ENCODE measurements at places on chromosomes 2 and 18.

GRCh38 chr2:119476301-119477112, 44.9 kb downstream of the TMEM37 start:
- DNase-seq: no peak

- no peak for DNase-seq
These were observed 80.7 kb downstream of the CYRIA start for GRCh38 chr2:16584824-16585540.

GRCh38 chr2:228401065-228401912, 219.8 kb upstream of the SPHKAP start:
- no peak for DNase-seq

- no peak for DNase-seq
These were observed 66.3 kb downstream of the FIGN start for GRCh38 chr2:163669506-163669905.

DNA sequence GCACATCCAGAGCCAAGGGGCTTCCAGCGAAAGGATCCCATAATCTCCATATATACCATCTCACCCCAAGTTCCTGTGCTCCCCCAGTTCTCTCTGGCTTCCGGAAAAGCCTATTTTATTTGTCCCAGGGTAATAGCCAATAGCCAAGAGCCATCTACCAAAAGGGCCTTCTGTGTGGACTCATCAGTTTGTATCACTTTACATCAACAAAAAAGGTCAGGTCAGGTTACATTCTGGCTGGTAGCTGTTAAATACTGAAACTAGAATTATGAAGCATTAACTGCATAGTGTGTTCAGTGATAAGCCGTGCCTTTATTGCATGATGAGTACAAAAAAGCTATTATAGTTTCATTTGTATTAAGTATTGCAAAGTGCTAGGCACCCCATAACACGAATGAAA, 223.7 kb downstream of the IRS1 start:
- no peak for DNase-seq

DNA sequence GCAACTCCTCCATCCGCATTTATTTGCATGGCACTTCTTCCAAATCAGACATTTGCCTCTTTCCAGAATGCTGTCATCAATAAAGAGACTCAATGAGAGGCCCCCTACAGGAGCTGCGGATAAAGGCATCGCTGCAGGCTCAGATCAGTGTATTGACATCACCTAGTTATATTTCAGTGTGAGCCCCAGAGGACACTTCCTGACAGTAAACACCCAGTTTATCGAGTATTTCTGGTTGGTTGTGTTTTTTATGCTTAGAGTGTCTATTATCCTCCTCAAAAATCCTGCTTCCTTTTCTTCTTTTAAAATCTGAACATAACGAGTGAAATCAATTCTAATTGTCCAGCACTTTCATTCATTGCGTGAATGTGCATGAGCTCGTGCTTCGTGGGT, 38.8 kb downstream of the NRP2 start:
- DNase-seq: no peak

GRCh38 chr2:159683817-159684216, 28.5 kb upstream of the MARCHF7 start:
- DNase-seq: no peak

- DNase-seq: no peak
These were observed 46.7 kb upstream of the FLACC1 start for GRCh38 chr2:201403880-201404279.

GRCh38 chr18:60936101-60936500, 397.1 kb upstream of the CDH20 start:
- DNase-seq: no peak

DNA sequence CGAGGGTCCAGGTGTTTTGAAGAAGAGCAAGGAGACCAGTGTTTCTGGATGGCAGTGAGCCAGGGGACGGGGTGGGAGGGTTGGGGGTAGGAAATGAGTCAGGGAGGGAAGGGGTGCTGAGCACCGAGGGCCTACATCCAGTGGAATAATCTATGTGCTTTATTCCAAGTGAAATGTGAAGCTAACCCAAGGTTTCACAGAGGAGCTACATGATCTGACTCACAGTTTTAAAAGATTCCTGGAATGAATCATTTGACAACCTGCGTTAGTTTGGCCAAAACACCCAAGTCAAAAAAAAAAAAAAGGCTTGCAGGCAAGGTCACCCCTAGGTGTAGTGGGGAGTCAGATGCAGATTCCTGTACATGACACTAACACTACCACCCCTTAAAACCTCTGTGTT, 419.7 kb upstream of the MEX3C start:
- no peak for DNase-seq

DNA sequence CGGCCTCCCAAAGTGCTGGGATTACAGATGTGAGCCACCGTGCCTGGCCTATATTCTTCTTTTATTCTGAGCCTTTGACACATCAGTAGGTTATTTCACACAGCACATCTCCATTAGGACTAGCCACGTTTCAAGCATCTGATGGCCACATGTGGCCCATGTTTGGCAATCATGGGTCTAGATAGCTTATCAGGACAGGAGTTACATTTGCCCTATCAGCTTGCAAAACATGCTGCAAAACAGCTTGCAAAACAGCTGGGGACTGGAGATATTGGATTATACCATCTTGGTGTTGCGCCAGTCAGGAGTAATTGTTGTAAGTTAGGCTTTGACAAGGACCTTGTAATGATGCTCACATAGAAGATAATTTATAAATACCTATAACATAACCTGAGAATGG, 94.9 kb downstream of the GBX2 start:
- no peak for DNase-seq

DNA sequence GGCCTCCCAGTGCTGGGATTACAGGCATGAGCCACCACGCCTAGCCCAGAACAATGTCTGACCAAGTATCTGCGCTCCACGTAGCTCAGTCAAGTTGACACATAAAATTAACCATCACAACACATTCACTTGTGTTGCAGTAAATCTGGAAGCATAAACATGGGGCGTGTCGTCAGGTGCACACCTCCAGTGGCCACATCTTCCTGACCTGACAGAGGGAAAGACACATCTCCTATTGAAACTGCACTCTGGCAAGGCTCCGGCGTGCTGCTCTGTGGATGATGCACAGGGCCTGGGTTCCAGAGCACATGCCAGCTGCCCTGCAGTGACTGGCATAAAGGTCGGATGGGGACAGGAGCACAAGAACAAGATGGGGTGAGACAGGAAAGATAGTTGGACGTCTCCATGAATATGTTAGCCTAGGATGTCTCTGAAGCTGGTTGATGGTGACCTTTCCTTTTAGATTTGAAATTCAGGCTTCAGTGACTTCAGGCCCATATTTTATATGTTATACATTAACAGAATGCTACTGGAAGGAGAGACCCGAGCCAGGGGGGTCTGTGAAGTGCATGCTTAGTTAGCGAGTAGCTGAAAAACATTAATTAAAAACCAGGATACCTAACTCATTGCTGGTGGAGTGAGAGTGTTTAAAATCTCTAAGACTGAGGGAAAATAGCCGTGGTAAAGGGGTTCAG, 10.9 kb downstream of the IMPA2 start:
- DNase-seq: no peak

DNA sequence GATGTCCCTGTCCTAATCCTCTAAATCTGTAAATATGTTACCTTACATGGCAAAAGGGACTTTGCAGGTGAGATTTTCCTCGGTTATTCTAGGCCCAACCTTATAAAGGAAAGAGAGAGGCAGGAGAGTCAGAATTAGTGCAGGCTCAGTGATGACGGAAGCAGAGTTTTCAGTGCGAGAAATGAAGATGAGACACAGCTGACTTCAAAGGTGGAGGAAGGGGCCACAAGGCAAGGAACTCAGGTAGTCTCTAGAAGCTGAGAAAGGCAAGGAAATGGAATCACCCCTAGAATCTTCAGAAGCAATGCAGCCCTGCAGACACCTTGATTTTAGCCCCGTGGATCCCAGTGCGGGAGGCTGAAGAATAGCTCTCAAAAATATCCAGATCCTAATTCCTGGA, 7.2 kb upstream of the LCLAT1 start:
- no peak for DNase-seq

DNA sequence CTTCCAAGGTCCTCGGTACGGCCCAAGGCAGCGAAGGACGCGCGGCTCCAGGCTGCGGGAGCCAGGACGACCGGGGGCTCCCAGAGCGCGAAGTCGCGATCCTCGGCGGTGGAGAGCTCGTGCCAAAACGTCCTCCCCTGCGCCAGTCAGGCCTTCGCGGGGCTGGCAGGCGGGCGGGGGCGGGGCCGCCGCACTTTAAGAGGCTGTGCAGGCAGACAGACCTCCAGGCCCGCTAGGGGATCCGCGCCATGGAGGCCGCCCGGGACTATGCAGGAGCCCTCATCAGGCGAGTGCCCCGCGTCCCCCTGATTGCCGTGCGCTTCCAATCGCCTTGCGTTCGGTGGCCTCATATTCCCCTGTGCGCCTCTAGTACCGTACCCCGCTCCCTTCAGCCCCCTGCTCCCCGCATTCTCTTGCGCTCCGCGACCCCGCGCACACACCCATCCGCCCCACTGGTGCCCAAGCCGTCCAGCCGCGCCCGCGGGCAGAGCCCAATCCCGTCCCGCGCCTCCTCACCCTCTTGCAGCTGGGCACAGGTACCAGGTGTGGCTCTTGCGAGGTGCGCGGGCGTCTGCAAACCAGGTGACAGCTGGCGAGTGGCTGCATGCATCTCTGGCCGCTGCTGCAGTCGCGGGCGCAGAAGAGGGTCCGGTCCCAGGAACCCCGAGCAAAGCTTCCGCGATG, at the start of gene CIDEA:
Gene CIDEA, plus strand, starts transcription at position 226 of the 684 bp plus-strand sequence. Its CDS starts 23 bp downstream, at position 249.
- no peak for DNase-seq

DNA sequence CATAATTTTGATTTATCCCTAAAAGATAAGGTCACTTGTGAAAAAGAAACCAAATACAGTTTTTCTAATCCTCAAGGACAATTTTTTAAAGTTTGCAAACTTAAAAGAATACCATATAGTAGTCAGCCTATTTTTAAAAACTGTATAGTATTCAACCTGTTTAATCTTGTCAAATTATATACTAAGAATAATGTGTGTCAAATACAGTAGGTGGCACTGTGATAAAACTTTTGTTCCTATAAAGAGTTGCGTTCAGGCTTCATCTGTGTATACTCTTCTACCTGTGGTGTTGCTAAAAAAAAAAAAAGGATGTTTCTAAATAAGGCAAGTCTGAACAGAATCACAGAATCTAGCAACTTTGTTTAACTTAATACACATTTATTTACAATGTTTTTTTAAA, 68.6 kb downstream of the CCDC138 start:
- DNase-seq: no peak

- no peak for DNase-seq
These were observed 923 bp downstream of the AMER3 start for GRCh38 chr2:130756053-130756873.

DNA sequence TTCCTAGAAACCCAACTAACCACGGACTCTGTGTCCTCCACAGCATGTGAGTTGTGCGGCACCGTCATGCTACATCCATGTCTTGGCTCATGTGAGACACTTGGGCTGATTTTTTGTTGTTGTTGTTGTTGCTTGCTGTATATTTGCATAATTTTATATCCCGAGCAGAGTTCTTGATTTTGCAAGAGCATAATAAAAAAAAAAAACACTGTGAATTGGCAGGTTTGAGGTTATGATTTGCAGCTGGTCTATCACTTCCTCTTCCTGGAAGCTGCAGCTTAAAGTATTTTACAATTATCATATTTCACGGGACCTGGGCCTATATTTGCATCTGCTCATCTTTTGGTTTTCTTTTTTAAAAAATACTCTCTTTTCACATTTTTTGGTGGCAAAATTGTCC, 142.3 kb upstream of the NRP2 start:
- DNase-seq: no peak

DNA sequence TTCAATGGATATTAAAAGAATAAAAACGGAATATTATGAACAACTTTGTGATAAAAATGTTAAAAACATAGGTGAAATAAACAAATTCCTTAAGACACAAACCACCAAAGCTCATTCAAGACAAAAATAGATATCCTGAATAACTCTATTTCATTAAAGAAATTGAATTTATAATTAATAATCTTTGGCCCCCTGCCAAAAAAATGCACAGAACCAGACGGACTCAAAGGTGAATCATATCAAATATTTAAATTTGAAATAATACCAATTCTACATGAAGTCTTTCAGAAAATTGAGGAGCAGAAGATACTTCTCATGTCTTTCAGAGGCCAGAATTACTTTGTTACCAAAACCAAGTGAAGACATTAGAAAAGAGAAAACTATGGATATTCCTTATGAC, 128.3 kb upstream of the KLHL29 start:
- DNase-seq: no peak

- no peak for DNase-seq
These were observed 35.8 kb downstream of the MARCHF7 start for GRCh38 chr2:159748089-159748488.

DNA sequence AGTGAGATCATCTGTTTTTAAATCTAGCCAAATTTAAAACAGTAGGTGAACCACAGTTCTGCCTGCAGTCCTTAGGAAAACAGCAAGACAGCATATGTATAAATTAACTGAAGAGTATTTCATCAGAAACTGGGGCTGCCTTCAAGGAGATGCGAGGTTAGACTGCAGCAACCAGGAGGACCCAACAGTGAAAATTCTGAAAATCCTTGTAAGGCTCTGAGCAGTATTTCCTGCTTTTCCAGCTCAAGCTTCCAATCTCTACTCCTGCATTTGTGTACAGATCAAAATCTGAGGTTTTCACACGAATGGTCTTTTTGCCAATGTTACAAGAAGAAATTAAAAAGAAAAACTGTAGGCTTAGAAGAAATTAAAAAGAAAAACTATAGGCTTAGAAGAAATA, 43.7 kb downstream of the CERKL start:
- no peak for DNase-seq

DNA sequence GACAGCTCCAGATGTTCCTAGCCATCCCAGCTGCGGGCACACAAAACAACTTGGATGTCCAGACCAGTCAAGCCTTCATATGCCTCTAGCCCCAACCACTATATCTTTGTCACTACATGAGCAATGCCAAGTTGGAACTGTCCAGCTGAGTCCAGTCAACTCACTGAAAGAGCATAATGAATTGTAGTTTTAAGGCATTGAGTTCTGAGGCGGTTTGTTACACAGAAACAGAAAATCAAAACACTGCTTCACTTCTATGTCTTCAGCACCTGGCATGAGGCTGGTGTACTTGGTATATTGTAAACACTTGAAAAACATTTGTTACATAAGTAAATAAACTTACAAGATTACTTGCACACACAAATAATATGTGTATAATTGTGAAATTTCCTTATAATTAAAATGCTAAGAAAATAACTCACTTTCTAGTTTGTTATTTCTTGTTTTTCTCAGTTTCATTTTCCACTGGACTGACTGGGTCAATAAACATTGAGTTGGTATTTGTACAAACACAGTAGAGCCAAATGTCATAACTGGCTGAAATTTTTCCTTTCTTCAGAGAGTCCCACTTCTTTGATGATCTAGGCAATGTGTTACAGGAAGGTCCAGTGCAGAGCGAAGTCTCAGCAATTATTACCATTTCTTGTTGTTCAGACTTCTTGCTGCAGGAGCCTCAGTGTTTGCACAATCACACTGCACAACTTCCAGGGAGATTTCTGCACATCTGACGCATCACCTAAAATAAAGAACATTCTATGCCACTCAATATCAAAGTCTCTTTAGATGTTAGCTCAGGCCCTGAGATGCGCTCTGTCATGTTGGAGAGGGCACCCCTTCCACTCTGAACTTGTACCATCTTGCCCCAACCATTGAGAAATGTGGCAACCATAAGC, 38.2 kb upstream of the DPP4 start:
- no peak for DNase-seq

GRCh38 chr18:66219817-66220216, 384.1 kb downstream of the CDH19 start:
- no peak for DNase-seq
